ENCODE measurements at places on chromosomes 6 and 20.

DNA sequence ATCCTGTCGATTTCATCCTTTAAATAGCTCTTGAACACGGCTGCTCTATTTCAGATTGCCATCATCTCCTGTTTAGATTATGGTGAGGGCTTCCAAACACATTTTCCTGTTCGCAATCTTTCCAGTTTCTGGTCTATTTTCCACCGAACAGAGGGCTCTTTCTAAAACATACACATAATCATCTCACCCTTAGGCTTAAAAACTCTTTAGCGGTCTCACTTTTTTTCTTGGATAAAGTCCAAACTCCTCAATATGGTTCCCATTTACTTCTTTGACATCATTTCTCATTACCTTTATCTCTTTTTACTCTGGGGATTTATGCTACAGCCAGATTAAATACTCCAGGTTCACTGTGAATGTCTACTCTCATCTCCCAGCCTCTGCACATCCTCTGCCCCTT, 103.4 kb upstream of the STMND1 start:
- no peak for DNase-seq

DNA sequence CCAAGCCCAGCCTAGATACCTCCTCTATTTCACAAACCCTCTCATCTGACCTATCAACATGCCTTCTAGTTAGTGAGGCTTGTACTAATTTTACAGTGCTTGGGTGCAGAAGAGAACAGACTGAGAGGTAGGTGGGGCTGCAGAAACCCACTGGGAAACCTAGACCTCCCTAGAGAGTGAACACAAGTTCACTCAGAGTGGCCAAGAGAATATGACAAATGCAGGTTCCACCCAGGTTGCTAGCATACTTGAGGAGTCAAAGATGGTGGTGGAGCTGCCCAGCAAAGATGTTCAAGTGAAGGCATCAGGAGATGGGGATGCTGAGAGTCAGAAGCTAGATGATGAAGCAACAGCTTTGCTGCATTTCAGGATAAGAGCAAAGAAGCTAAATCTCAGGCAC, 337.0 kb downstream of the PTPRT start:
- DNase-seq: no peak

- DNase-seq: no peak
Observed at GRCh38 chr6:160431791-160432404, 83.7 kb downstream of the SLC22A3 start.

DNA sequence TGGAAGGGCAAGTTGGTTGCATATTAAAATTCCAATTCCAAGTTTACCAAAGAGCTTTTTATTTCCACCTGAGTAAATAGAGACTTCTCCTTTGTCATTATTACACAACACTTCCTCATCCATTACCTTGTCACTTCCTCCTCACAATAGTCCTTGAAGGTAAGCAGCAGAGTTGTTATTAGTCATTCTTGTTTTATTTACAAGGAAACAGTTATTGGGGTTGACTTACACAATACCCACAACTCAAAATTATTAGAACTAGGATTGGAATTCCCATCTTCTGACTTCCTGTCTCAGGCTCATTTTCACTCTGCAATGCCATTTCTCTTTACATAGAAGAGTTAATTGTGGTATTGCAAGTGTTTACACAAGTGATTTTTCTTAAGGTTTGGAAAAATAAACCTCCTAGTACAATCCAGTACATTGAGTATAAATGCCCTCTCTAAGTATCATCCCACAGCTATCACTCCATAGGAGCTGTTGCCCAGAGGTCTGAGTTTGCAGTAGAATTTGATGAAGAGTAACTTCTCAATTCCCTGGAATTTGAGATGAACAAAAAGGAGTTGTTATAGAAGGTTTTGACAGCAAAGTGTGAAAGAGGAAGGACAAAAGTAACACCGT, 28.9 kb upstream of the MTRF1L start:
- DNase-seq: no peak

DNA sequence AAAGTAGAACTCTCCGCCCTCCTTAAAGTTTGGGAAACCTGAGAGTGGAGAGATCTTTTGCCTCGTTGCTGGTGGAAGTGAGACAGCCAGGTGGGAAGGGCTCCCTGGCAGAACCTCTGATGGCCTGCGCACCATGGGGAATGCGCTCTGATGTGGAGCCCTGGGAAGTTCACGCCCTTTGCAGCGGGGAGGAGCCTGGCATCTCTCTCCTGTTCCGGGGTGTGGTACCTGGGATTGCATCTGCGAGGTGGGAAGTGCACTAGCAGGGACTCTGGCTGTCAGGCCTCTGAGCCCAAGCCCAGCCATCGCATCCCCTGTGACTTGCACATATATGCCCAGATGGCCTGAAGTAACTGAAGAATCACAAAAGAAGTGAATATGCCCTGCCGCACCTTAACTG, 159.8 kb downstream of the AKAP7 start:
- DNase-seq: peak; percentile 65

GRCh38 chr6:163745536-163746400, 331.2 kb downstream of the QKI start:
- DNase-seq: no peak

GRCh38 chr6:160507420-160507819, 156.7 kb downstream of the LPA start:
- no peak for DNase-seq

- no peak for DNase-seq
Observed at GRCh38 chr6:45477790-45478189, 100.1 kb upstream of the SUPT3H start.

DNA sequence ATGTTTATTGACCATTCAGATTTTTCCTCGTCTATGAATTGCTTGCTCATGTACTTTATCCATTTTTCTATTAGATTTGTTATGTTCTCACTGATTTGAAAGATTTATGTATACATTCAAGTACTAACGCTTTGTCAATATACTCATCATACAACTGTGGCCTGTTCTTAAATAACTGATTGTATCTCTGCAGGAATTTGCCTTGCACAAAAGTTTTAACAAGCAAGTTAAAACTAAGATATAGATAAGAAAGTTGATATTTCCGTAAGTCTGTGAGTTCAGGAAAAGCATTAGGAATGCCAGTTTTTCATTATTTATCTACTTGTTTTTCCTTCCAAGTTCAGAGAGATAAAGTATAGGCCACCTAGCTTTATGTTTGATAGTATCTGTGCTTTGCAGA, 95.2 kb downstream of the PDE7B start:
- no peak for DNase-seq

DNA sequence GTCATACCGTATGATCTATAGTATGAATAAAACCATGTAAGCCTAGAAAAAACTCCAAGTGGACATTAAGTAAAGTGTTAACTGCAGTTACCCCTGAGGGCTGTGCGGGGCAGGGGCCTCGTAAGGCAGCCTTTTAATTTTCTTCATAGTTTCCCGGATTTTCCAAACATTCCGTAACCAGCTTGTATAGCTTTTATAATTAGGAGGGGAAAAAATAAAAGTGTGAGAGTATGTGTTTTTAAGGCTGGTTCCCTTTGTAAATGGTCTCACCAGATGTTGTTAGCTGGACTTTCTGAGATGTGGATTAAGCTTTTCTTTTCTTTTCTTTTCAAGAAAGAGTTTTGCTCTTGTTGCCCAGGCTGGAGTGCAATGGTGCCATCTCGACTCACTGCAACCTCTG, 7.0 kb downstream of the KIAA1755 start:
- no peak for DNase-seq

DNA sequence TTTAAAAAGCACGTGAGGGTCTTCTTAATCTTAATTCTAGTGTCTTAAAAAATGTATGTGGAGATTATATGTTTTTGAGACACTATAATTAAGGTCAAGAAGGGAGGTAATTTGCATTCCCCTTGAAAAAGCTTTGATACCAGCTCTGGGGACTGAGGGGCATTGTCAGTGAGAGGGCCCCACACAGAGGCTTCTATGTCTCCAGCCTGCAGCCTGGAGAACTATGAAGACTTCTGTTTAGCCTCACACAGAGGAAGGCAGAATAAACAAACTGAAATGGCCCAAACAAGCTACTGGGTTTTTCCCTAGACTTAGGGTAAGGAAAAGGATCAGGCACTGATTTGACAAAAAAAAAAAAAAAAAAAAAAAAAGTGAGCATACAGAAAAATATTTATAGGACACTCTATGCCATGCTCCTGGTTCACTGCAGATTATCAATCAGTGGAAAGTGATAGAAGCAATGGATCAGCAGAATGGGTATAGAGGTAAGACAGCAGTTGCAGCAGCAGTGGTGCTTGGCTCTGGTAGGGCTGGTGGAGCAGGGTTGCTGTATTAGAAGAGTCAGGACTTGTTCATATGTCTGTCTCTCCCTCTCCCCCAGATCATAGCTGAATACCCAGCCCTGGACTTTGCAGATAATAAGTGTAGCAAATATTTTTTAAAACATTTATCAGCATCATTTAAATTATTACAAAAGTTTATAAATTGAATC, 85.4 kb downstream of the KLHL32 start:
- no peak for DNase-seq

- DNase-seq: no peak
Observed at GRCh38 chr20:48691523-48691922, 136.3 kb downstream of the PREX1 start.

GRCh38 chr20:50624351-50625016, 66.9 kb downstream of the RIPOR3 start:
- no peak for DNase-seq

DNA sequence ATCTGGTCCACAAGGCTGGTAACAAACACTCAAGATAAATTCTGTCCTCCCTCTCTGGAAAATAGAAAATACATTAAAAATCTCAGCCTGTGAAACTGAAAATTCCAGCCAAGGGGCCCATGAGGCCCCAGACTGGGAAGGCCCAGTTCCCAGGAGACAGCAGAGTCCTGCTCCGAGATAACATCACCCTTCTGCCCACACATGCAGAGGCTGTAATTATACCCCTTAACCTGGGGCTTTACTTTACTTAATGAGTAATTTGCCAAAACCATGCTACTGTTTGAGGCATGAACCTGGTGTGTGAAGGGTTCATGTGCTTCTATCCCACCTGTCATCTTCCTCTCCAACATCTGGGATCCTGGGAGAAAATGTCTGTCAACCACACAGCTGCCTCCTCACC, 398.9 kb upstream of the SULF2 start:
- DNase-seq: no peak

DNA sequence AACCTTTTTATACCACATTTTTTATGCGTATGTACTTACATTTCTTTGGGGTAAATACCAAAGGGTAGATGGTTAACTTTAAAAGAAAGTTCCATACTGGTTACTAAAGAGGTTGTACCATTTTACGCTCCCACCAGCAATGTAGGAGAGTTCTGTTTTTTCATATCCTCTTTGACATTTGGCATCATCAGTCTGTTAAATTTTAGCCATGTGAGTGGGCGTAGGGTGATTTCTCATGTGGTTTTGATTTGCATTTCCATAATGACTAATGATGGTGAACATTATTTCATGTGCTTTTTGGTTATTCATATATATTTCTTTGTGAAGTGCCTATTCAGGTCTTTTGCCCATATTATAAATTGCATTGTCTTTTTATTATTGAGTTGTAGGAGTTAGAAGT, 194.2 kb downstream of the PRL start:
- DNase-seq: no peak

GRCh38 chr6:75893058-75893775, 144.2 kb downstream of the MYO6 start:
- DNase-seq: peak; percentile 7

DNA sequence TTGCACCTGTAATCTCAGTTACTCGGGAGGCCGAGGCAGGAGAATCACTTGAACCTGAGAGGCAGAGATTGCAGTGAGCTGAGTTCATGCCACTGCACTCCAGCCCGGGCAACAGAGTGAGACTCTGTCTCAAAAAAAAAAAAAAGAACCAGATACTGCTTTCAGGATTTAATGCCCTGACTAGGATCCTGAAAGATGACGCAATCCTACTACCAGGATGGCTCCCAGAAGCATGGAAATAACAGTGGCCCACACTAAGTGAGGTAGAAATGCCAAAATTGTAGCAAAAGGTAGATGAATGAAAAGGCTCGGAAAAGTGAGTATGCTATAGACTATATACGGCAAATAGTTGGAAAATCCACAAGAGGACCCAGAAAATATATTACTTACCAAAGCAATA, 23.8 kb upstream of the KHDC1 start:
- no peak for DNase-seq
